Ascending aorta (tissue), 2 donors: ENCODE measurements at places on chromosomes 16 and 17.

DNA sequence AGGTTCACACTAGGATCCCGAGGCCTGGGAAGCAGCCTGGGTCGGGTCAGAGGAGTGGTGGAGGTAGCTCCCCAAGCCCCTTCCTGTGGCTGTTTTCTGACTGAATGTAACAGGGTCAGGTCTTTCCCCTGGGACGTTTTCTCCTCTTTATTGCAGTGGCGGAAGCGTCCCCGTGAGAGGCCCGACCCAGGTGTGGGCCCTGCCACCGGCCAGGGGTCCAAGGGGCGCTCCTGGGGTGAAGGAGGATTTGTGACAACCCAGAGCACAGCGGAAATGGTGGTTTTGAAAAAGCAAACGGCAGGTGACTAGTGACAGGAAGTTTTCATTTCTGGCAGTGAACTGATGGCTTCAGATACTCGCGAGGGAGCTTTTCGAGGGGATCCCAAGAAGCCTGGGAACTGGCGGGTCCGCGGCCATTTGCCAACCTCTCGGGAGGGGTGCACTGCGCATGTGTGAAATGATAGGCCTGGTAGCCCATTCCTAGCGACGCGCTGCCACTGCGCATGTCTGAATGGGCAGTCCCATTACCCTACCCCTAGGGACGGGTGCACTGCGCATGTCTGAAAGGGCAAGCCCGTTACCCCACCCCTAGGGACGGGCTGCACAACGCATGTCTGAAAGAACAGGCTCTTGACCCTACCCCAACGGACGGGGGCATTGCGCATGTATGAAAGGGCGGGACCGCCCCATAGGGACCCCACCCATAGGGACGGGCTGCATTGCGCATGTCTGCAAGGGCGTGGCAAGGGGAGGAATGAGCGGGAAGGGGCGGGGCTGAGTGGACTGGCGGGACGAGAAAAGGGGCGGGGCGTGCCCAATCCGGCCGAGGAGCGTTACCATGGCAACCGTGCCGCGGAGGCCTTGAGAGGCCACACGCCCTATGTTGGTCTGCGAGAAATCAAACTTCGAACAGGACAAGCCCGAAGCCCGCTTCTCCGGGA, 1747.9 kb downstream of the TP53TG3F start:
- H3K36me3 ChIP-seq, result no peaks in the 10 kb centered on the region
- no peaks in the 10 kb centered on the region for H3K4me1 ChIP-seq
- no peak for DNase-seq
- H3K27me3 ChIP-seq, result no peaks in the 10 kb centered on the region
- no peak overlapping the region for H3K4me3 ChIP-seq

GRCh38 chr17:79944251-79944812, 91.3 kb downstream of the TBC1D16 start:
- H3K4me1 ChIP-seq, result no peaks in the 10 kb centered on the region
- H3K27ac ChIP-seq, result no peak overlapping the region

GRCh38 chr16:86243123-86243473, 267.2 kb upstream of the FOXF1 start:
- no peak overlapping the region for H3K4me3 ChIP-seq
- no peak overlapping the region for H3K27ac ChIP-seq
- H3K36me3 ChIP-seq, result no peaks in the 10 kb centered on the region
- no peaks in the 10 kb centered on the region for H3K4me1 ChIP-seq

- no peak overlapping the region for H3K27ac ChIP-seq
- H3K36me3 ChIP-seq, result no peaks in the 10 kb centered on the region
- no peak for DNase-seq
- H3K4me1 ChIP-seq, result no peaks in the 10 kb centered on the region
These were observed 4.4 kb downstream of the APOBR start for GRCh38 chr16:28498666-28499381.

DNA sequence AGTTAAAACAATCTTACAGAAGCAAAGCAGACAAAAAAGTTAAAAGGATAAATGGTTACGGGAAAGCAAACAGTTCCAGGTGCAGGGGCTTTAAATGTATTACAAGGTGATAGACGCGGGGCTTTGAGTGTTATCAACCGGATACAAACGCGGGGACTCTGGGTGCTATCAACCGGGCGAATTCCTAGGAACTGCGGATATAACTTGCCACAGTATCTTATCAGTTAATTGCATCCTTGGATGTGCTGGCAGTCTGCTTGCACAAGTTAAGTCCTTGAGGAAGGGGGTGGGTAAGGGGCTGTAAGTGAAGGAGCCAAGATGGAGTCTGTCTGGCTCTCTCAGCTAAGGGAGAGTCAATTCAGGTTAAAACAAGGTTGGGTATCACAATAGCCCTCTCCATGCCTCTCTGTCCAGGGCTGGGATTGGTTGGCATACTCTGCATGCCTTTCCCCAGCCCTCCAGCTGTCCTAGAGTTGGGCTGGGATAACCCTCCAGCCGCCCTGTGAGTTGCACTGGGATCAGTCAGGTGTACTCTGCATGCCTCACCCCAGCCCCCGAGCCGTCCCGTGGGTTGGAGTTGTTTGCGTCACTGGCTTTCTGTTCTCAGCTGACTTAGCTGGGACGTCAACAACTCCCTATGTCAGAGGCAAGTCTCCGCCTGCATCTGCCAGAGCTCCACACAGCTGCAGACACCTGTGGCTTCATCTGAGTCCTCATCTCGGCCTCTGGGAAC, 40.9 kb downstream of the TMEM235 start:
- no peaks in the 10 kb centered on the region for H3K36me3 ChIP-seq
- no peak overlapping the region for H3K27ac ChIP-seq
- no peak overlapping the region for H3K4me3 ChIP-seq

DNA sequence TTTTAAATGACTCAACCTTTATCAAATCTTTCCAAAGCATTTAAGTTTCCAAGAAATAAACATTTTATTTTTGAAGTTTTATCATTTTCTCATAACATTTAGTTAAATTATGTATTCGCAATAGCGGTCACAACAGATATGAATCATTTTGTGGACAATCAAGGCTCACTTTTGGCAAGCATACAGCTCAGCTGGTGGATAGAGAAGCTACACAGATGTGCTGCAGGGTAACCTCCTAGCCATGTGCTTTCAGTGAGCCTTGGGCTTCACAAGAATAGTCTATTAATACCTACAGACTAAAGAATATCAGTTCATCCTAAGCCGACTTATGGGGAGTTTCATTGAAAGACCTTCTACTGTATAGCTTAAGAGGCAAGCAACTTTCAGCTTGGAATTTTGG, 144.8 kb downstream of the MRTFB start:
- no peak overlapping the region for H3K4me3 ChIP-seq
- H3K27me3 ChIP-seq, result no peaks in the 10 kb centered on the region
- no peak for DNase-seq
- H3K4me1 ChIP-seq, result no peaks in the 10 kb centered on the region
- H3K36me3 ChIP-seq, result peaks cover 5% of the 10 kb centered on the region

DNA sequence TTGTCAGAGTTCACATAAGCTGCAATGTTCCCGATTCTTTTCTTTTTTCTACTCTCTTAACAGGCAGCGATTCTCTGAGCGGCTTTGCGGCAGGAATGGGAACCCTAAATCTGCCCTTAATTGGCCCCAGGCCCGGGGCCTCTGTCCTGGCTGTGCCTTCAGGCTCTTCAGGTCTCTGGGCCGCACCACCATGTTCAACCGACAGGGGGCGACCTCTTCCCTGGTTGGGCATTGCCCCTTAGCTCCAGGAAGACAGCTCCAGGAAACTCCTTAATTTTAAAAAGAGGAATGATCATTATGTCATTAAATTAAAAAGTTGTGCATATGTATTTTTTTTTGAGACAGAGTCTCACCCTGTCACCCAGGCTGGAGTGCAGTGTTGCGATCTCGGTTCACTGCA, 20.3 kb downstream of the CACNG5 start:
- no peak for DNase-seq
- no peak overlapping the region for H3K27ac ChIP-seq
- no peaks in the 10 kb centered on the region for H3K27me3 ChIP-seq
- H3K36me3 ChIP-seq, result no peaks in the 10 kb centered on the region
- H3K4me3 ChIP-seq, result no peak overlapping the region

- DNase-seq, result no peak
- H3K36me3 ChIP-seq, result no peaks in the 10 kb centered on the region
- no peak overlapping the region for H3K27ac ChIP-seq
- H3K4me3 ChIP-seq, result no peak overlapping the region
- H3K27me3 ChIP-seq, result no peaks in the 10 kb centered on the region
These were observed 1.4 kb downstream of the CD19 start for GRCh38 chr16:28933171-28933570.

DNA sequence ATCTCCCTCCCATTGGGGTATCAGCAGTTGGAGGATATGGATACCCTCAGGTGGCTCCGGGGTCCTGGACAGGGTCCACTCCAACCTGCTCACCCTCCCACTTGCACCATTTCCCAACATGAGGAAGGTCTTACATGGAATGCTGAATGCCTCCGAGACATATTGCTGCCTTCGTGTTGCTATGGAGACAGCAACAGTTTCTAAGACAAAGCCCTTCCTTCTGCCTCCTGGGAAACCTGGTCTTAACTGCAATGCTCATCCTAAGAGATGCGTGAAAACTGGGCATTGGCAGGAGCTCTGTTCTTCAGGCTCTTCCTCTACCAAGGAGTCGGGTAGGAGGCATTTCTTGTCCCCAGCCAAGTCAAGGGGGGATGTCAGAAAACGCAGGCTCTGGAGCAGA, 45.2 kb downstream of the ST3GAL2 start:
- H3K27ac ChIP-seq, result no peak overlapping the region
- no peaks in the 10 kb centered on the region for H3K4me1 ChIP-seq
- DNase-seq, result no peak

DNA sequence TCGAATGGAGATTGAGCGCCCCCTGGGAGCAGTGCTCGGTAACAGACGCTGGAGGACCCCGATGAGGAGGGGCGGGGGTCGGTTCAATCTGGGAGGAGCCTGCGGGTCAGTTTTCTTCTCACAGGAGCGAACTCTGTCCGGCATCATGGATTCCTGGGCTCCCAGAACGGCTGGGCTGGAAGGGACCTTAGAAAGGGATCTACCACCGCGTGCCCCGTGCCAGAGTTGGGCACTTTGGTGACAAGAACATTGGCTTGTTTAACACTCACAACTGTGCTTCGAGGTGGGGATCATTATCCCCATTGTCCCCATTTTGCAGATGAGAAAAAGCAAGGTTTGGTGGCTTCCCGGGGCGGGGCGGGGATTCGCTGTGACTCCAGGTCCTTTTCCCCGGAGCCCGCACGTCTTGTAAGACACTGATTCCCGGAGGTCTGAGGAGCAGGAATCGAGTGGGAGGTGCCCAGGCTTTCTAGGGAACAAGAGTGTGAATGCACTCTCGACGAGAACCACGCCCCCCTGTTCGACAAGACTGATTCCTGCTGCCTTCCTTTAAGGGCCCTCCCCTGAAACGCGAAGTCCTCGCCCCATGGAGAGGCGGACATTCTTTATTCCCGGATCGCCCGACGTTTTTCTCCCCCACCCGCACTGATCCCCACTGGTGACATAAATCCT, 1.5 kb upstream of the FBXL19 start:
- no peaks in the 10 kb centered on the region for H3K27me3 ChIP-seq
- peak; percentile 69 for DNase-seq
- H3K4me1 ChIP-seq, result peaks cover 3% of the 10 kb centered on the region

DNA sequence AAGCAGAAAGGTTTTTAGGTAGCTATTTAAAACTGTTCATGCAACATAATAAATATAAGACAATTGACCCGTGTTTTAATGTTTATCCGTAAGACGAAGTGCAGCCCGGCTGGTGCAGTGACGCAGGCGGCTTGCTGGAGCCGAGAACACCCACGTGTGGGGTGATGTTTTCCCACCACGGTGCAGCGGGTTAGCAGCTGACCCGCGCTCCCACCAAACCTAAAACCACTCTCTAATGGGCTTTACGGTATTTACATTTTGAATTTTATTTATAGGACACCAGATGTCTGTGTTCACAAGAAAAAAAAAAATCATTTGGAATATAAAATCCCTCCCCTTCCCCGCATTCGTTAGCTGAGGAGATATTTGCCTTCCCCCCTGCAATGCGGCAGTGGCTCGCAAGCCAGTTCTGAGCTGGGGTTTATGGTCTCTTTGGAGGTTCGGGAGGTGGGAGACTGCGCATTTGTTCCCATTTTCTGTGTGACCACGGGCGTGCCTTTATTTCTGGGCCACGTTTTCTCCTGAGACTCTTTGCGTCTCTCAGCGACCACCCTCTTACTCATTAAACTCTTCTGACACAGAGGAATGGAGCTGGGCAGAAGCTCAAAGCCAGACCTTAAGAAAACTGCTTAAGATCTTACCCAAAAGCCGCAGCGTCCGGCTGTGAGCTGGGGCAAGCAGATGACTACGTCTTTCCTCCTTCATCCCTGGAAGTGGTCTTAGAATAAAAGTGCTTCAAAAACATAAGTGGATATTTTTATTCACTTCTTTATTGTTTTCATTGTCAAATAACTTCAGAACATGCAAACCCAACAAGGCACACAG, 301.1 kb downstream of the IRF8 start:
- no peaks in the 10 kb centered on the region for H3K4me1 ChIP-seq
- H3K36me3 ChIP-seq, result no peaks in the 10 kb centered on the region
- no peak overlapping the region for H3K27ac ChIP-seq

GRCh38 chr16:13793841-13794409, 126.0 kb upstream of the ERCC4 start:
- H3K27me3 ChIP-seq, result no peaks in the 10 kb centered on the region
- H3K36me3 ChIP-seq, result no peaks in the 10 kb centered on the region
- H3K27ac ChIP-seq, result no peak overlapping the region
- H3K4me3 ChIP-seq, result no peak overlapping the region

DNA sequence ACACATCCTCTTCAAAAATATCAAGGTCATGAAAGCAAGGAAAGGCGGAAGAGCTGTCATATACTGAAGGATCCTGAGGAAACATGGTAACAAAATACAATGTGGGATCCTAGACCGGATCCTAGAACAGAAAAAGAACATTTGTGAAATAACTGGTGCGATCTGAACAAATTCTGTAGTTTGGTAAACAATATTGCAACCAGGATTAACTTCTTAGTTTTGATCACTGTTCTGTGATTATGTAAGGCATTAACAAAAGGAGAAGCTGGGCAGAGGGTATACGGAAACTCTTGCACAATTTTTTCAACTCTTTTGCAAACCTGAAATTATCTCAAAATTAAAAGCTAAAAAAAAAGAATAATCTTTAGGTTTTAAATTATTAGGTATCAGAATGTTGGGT, 109.7 kb downstream of the TRIM37 start:
- no peak for DNase-seq
- H3K4me3 ChIP-seq, result no peak overlapping the region
- H3K36me3 ChIP-seq, result peaks cover 13% of the 10 kb centered on the region
- no peaks in the 10 kb centered on the region for H3K4me1 ChIP-seq
- no peak overlapping the region for H3K27ac ChIP-seq

GRCh38 chr17:55069983-55070529, 101.5 kb downstream of the STXBP4 start:
- H3K27me3 ChIP-seq, result no peaks in the 10 kb centered on the region
- no peak overlapping the region for H3K4me3 ChIP-seq
- no peak overlapping the region for H3K27ac ChIP-seq
- no peaks in the 10 kb centered on the region for H3K4me1 ChIP-seq
- no peak for DNase-seq
- H3K36me3 ChIP-seq, result no peaks in the 10 kb centered on the region

DNA sequence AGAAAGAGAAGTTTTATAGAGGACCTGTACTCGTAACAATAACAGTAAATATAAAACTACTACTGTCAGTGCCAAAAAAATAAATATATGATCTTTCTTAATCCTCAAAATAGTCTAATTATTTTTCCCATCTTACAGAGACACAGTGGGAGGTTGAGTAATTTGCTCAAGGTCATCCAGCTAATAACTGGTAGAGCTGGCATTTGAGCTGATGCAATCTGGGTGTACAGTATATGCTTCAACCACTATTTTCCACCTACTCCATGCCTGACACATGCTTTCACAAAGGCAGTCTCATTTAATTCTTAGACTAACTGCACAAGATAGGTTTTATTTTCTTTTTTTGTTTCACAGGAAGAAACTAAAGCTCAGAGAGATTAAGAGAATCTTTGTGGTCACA, 33.6 kb downstream of the PIGL start:
- H3K4me3 ChIP-seq, result no peak overlapping the region
- H3K36me3 ChIP-seq, result no peaks in the 10 kb centered on the region
- DNase-seq, result no peak
- H3K27me3 ChIP-seq, result no peaks in the 10 kb centered on the region
- H3K27ac ChIP-seq, result no peak overlapping the region
